Stimulated activated CD4-positive, alpha-beta T cell treated with anti-CD3 and anti-CD28 coated beads, Interleukin-1b, Interleukin-23, amount 100 ng/mL, for 1 hour (primary cell): ENCODE measurements at places on chromosomes 1 and 21.
A peak's percentile ranks its signal among the peaks of the same experiment; 100 is the strongest.

DNA sequence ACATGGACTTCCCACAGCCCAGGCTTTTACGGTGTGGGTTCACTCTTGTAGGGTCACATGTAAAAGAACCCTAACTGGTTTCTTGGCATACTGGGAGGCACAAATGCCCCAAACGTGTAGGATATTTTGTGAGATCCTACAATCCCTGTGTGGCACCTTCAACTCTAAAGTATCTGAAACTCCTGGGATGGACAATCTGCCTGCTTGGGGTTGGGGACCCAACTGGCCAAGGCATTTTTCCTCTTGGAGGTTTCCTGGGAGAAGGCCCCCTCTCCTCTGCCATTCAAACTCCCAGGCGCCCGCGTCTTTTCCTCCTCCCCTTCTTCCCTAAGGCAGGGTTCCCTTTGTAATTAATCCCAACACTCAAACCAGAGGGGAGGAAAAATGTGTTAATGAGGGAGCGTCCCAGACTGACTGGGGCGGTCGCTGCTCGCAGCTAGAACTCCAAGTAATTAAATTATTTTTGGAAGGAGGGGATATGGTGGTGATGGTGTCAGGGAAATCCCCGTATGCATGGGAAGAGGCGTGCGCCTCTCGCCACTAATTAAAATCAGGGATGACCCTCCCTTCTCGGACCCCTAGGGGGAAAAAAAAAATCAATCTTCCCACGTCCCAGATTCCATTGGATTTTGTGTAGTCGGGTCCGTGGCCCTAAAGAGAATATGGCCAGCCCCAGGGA, 681 bp upstream of the VANGL2 start:
- no peak for DNase-seq

DNA sequence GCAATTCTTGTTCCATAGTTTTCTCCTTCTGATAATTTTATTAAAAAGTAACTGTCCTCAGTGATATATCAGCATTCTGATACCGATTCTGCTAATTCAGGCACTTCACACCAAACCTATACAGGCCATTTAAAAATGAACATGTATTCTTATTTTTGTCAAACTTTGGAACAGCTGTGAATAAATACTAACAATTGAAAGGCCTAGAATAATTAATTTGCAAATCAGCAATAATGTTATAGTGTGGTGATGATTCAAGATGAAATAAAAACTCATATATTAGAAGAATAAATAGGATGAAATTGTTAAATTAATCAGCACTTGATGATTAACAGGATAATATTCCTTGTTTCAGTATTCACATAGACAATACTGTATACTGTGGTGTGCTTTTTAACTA, 9.9 kb downstream of the CDKN2C start:
- no peak for DNase-seq

GRCh38 chr1:156356262-156356874, 12.6 kb upstream of the RHBG start:
- DNase-seq, result no peak

DNA sequence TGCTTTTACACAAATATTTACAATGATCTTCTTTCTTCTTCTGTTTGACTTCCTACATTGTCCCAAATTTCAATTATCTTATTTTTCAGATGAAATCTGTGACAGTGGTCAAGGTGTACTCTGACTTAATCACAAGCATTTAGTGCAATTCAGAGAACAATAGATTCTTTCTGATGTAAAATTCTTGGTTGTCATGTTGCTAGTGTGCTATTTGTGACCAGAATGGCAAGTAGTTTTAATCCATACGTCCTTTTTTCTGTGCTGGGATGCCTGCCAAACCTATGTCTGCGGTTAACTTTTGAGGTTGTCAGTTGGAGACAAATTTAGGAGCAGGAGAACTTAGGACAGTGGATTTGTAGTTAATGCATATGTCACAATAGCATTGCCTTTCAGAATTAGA, 31.0 kb downstream of the NCAM2 start:
- no peak for DNase-seq

GRCh38 chr1:100736324-100736723, 16.8 kb downstream of the VCAM1 start:
- no peak for DNase-seq

DNA sequence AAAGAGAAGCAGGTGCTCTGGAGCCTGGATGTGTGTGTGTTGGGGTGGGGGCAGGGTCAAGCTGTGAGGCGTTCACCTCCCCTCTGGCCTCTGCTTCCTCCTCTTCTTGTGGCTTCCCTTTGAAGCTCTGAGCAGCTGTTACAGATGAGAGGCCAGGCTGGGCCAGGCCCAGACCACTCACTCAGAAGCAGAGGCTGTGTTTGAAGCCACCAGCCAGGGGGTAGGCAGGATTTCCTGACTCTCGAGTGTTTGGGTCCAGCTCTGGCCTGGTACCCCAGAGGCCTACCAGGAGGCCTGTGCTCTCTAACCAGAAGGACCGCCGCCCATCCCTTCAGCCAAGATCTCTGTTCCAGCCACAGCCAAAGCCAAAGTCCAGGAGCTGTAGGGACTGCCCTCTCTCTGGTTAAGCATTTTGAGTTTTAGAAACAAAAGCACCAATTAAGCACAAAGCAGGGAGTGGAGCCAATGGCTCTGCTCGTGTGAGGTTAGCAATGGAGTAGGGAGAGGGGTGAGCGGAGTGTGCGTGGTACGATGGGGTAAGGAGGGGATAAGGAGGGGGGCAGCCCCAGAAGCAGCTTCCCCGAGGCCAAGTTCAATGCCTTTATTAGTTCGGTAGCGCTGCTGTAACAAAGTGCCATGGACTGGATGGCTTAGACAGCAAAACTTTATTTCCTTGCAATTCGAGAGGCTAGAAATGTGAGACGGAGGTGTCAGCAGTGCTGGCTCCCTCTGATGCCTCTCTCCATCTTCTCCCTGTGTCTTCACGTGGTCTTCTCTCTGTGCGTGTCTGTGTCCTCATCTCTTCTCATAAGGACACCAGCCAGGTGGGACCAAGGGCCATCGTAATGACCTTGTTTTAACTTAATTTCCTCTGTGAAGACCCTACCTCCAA, 20.5 kb downstream of the RCSD1 start:
- DNase-seq, result no peak

DNA sequence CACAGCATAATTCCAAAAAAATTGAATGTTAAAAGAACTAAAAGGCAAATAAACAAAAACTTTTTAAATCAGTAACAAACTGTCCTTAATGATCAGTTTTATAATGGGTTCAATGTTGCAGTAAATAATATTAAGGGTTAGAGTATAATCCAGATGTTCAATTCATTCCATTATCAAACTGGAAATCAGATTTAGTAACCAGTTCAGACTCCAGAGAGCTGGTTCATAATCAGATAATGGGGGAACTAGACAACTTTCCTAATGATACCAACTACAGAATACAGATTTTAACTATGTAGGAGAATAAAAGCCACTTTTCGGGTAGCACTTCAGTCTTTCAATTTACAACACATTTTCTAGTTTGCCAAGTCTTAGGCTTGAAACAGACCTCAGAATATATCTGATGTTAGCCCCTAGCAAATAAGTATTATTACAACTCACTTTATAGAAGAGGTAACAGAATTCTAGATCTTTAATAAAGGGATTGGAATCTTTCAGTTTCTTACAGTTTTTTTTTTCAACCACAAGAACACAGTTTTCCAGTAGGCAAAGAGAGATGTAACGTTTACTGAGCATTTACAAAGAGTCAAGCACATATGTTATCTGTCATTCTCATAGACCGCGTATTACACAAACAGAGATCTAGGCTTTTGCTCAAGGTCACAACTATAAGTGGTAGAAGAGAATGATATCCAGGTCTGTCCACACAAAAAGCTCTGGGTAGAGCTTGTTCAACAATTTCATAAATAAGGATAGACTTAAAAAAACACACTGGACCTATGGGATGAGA, 1.9 kb upstream of the DCAF6 start:
- no peak for DNase-seq

DNA sequence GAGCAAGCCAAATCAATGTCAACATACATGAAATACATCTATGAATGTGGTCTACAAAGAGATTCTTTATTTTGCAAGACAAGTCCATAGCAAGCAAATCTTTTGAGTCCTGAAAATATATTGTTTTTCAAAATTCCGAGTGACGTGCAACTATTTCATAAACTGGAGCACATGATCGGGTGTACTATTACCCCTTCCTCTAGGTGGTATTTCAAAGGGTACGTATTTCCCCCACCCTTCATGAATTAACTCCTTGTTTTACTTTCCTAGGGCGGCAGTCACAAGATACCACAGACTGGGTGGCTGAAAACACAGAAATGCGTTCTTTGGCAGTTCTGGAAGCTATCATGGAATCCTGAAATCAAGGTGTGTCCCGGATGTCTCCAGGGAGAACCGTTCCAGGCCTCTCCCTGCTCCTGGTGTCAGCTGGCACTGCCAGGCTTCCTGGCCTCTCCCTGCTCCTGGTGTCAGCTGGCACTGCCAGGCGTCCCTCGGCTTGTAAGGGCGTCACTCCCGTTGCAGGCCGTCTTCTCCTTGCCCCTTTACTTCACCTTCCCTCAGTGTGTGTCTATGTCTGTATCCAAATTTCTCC, 55.3 kb downstream of the RIPK4 start:
- DNase-seq, result no peak

DNA sequence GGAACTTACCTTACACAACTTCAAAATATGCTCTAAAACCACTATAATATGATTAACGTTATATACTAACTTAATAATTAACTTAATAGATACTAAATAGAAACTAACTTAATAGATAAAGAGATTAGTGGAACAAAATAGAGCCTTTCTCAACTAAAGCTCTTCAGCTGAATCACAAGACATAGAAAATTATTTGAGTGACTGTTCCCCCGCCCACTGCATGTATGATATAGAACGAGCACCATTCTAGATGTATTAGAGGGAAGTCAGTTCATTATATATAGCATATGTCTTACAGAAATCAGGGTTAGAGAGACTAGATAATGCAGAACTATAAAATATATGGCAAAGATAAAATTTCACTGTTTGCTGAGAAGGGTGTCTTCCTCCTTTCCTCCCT, 16.3 kb downstream of the LYPLAL1 start:
- no peak for DNase-seq

GRCh38 chr1:157176016-157176415, 37.8 kb upstream of the ETV3 start:
- DNase-seq, result no peak

DNA sequence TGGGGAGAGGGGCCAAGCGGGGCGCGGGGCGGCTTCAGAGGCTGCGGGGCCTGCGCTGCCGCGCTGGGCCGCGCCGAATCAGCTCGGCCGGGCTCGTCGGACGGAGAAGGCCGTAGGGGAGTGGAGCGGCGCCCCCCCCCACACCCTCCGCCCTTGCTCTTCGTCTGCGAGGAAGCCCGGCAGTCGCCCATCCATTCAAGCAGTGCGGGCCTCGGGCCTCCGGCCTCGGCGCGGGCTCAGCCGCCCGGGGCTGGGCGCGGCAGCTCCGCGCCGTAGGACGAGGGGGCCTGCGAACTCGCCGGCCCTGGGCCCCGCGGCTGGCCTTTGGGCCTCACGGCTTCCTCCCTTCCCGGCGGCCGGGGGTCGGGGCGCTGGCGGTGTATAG, 564 bp downstream of the CTPS1 start:
- no peak for DNase-seq

DNA sequence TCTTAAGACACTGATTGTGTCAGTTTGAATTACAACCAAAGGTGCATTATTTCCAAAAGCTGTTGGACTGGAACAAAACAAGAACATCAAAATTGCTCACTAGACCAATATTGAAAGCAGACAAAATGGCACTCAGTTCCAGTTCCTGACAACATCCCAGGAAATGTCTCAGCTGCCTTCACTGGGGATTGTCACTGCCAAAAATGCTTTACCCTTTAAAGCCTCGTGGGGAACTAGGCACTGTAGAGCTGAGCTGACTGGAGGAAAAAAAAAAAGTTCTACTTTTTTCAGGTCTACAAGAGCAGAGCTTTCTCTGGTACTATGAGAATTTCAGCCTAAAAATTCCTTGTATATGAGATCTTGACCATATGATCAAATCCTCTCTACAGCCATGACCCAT, 21.9 kb downstream of the GPR52 start:
- no peak for DNase-seq

- no peak for DNase-seq
Observed at GRCh38 chr1:225479341-225479740, 51.5 kb upstream of the LBR start.

GRCh38 chr1:37143800-37144199, 109.5 kb upstream of the GRIK3 start:
- DNase-seq, result no peak

DNA sequence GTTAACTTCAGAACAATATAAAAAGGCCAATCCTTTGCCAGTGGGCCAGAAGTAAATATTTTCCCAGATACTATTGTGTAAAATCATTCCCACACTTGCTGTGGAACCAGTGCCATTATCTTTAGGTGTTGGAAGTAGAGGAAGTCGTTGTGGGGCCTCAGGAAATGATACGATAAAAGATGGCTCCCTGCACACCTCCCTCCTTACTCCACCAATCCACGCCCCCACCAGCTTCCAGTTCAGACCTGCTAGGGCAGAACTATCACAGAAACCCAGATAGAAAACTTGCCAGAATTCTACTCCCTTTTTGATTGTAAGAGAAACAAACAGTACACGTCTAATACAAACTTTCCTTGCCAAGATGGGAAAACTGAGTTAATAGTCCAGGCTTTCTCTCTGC, 173.0 kb upstream of the FMN2 start:
- no peak for DNase-seq

- peak; percentile 29 for DNase-seq
Observed at GRCh38 chr1:206766251-206766856, 4.2 kb upstream of the IL19 start.

DNA sequence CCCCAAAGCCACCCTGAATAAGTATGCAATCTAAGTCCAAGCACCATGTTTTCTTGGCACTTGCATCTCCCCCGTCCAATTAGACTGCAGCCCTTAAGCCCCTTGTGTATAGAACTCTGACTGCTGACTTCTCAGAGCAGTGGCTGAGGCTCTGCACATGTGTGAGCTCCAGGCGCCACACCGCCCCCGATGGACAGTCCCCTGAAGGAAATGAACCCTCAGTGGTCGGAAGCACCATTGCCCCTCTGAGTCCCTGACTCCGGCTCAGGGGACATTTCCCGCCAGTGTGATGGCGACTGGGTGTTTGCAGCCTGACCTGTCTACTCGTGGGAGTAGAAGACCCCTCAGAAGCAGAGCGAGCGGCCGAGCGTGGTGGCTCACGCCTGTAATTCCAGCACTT, 37.2 kb upstream of the SCCPDH start:
- no peak for DNase-seq

DNA sequence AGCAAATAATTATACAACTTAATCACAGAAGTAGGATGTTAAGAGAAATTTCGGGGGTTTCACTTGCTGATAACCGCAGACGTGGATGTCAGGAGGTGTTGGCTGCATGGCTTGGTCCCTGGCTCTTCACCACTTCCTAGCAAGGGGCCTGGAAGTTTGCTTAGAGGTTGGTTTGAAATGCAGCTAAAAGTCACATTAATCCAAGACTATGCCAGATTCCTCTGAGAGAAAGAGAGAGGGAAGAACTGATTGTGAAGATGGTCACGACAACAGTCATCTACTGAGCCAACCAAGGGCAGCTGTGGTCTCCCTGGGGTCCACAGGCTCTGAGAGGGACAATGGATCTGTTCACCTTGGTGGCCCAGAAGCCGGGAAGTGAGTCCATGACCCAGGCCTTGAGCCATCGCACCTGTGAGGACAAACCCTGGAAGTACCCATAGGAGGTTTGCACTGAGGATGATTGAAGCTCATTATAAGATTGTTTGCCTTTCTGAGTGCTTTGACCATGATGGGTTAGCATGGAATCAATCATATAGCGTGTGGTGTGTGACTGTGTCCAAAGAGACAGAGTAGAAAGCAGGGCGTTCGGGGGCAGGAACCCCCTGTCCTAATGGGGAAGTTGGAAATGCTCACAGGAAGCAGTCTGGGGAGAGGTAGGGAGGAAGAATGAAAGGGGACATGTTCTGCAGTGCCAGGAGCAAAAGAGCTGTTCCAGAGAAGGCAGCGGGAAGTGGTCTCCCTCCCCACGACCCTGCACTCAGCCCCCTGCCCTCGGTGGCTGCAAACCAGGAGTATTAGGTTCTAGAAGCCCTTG, 47.1 kb downstream of the UMODL1 start:
- no peak for DNase-seq
